ENCODE measurements at places on chromosomes 13 and 19.

DNA sequence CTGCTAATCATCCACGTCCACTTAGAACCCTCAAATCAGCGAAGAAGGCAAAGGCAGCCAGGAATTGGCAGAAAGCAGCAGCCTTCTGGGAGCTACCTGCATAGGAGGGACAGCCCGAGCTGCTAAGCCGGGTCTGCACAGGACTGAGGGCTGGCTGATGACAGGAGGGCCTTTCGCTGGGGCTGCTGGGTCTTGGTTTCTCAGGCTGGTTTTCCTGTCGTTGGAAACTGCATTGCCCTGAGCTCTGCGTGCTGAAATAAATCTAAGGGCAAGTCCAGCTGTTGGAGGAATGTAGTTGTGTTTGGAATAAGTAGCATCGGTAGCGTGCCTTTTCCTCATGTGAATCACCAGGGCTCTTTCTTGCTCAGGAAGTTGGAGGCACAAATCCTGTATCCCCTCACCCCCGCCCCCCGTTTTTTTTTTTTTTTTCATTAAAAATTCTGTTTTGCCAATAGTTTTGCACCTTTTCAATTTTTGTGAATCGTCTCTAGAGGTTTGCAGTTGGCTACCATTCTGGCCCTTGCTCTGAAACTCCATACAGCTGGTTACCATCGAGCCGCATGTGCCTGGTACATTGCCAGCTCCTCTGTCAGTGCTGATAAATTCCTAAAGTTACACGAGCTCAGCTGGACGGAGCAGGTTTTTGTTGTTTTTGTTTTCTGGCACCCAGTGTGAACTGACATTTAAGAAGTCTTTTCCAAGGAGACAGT, 193.9 kb upstream of the RNF113B start:
- no peak for DNase-seq

GRCh38 chr19:1394252-1395193, 6.8 kb downstream of the GAMT start:
- DNase-seq, result no peak

DNA sequence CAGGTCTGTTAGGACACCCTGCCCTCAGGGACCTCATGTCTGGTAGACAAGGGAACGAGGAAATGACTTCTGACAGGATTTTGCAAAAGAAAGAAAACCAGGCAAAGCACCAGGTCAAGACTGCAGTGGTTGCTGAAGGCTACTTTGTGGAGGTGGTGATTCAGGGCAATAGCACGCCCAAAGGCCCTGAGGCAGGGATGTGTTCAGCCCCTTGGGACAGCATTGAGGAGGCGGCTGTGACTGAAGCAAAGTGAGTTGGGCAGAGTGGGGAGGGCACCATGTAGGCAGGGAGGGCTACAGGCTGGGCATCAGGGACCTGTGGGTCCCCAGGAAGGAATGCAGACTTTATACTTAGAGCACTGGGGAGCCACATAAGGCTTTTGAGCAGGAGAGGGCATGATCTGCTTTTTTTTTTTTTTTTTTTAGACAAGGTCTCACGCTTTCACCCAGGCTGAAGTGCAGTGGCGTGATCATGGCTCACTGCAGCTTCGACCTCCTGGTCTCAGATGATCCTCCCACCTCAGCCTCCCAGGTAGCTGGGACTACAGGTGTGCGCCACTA, 10.8 kb upstream of the HOMER3 start:
- no peak for DNase-seq

DNA sequence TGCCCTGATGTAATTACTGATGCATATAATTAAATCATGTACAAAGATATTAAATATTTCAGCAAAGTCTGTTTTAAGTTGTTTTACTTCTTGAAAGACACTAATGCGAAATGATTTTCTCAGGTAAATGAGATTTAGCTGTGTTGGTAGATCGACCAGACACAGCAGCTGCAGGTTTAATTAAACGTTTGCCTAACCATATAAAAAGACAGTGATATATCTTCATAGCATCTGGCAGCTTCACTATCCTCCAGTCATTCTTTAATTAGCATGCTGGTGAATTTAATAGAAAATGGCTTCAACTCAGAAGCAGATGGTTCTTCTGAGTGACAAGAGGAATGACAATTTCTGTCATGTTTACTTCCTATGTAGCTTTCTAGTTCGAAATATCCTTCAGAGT, 69.3 kb downstream of the NHLRC3 start:
- no peak for DNase-seq

GRCh38 chr13:44433863-44434765, 60.5 kb downstream of the SERP2 start:
- DNase-seq, result no peak

- DNase-seq, result no peak
Observed at GRCh38 chr13:42981317-42981716, 10.7 kb downstream of the EPSTI1 start.

DNA sequence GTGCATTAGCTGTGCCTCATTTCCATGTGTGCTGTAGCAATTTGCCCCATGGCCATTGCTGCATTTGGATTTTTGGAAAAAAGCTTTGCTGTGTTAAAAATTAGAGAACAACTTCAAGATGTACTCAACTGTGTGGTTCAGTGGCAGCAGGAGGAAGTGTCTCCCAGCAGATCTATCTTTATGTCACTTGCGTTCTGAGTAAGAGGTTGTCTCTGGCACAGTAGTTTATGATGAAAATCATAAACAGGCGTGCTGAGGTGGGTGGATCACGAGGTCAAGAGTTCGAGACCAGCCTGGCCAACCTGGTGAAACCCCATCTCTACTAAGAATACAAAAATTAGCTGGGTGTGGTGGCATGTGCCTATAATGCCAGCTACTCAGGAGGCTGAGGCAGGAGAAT, 29.0 kb upstream of the RNF17 start:
- no peak for DNase-seq

GRCh38 chr19:7488736-7489353, at the start of gene PEX11G:
PEX11G (minus strand) TSS chr19:7489035; CDS start chr19:7489010, 25 bp downstream.
- peak; percentile 90 for DNase-seq

DNA sequence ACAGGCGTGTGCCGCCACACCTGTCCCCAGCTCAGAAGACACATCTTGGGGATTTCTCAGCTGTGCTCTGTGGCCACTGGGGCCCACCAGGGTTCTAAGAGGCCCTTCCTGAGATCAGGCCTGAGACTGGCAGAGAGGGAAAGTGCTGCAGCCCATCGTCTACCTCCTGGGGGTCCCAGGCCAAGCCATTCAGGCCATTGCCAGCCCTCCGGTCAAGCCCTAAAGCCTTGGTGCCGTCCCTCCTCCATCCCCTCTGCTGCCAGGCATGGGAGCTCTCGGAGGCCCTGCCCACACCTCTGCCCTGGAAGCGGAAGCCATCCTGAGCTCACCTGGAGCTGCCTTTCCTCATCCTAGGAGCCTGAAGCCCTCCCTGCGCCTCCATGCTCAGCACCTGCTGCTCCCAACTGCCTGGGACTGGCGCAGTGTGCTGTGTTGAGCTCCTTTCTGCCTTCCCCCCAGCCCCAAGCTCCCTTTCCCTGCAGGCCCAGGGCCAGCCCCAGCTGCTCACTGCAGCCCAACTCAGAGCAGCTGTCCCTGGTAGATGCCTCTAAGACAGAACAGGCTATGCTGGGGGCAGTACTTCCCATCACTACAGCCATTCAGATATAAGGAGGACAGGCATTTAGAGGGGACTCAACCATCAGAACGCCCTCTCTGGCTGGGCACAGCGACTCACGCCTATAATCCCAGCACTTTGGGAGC, 2.9 kb downstream of the SLC7A9 start:
- DNase-seq, result no peak

GRCh38 chr19:48635966-48636858, 967 bp downstream of the DBP start:
- DNase-seq, result peak; percentile 36

GRCh38 chr13:101339202-101339601, 77.1 kb downstream of the NALCN start:
- no peak for DNase-seq

DNA sequence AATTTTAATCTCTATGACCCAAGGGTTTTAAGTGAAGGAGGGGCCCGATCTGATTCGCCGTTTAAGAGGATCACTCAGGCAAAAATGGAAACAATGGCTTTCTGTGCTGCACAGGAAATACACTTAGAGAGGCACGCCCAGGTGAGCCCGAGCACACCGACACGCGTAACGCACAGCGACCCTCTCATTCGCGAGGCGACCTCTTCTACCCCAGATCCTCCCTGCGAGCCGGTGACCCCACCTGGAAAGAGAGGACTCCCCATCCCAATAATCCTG, 216 bp downstream of the SH2D3A start:
- DNase-seq, result peak; percentile 80

All from CD4-positive, alpha-beta T cell treated with Interleukin-21 for 1 hour (primary cell).